ENCODE measurements at places on chromosomes 2 and 18. TPM values are rescaled to one million over a fixed set of nuclear protein-coding genes. Genes with fewer than 3 reads are reported as not detected.

GRCh38 chr18:13289481-13290205 lies 71.1 kb downstream of the LDLRAD4 start:
- no peak for DNase-seq

- no peak for DNase-seq
These were observed 46.9 kb downstream of the NGEF start for GRCh38 chr2:232966122-232966521.

DNA sequence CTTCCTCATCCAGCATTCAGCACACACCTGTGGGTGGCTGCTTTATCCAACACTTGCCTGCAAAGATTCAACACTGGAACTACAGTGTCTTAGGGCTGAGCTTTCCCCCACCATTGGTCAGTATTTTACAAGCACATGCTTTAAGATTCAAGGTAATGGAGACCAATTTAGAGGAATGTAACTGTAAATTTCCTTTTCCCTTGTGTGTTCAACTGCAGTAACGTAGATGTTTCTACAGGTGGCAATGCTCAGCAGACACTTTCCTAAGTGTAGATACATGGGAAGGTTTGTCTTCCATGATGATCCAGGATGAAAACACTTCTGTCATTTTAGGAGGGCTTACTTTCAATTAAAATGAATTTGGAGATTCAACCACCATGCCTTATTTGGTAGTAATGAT lies 143.6 kb upstream of the PXDN start:
- DNase-seq = no peak

Gene RTN4
- 374 TPM for polyA plus RNA-seq

Gene TRPM8
- polyA plus RNA-seq = 0.06 TPM

DNA sequence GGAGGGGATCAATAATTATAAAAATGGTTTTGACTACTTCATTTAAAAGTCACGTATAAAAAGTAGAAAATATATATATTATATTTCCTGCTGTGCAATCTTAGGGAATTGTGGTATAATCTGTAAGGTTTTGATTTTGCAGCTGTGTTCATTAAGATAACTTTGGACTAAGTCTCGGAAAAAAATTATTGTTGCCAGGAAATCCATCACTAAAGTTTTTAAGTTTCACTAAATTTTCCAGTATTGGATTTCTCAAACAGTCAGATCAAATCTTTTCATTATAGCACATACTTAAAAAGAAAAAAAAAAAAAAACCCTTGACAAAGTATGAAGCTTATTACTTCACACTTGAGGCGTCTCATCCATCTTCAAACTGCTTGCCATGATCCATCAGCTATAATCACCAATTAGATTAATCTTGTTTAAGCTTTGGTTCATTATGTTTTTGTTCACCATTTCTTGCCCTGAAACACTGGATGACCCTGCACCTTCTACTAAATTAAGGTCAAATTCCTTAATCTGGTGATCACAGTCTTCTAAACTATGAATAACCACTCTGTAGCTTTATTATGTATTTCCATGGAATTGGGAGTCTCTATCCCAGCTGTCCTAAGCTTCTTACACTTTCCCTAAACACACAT lies 326.6 kb upstream of the COL3A1 start:
- DNase-seq = no peak

DNA sequence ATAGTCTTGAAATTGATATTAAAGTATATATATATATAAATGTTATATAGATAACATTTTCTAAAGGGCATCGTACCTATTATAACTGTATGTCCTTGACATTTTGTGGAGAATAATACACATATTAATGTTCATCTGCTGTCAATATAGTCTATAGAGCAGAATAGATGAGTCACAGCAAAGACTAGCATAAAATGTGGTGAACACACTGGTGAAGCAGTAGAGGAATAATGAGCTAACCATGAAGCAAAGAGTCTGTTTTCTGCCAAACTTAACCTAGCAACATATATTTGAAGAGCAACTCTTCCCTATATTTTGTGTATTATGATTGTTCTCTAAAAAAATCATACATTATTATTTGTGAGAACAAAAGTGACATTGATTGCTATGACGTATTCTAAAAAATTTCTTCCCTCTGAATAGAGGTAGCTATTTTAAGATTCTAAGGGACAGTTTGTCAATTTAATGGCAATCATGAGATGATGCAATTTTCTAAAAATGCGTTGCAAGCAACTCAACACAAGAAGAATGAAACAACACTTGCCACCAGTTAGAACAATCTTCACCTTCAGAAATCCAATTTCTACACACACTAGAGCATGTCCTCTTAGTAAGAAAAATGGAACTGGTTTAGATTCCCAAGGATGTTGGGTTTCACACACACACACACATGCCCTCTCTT lies 22.0 kb downstream of the DOCK10 start:
- no peak for DNase-seq
